ENCODE measurements at places on chromosomes 5 and 9. TPM values are rescaled to one million over a fixed set of nuclear protein-coding genes. Genes with fewer than 3 reads are reported as not detected.

The CERT1 gene
- polyA plus RNA-seq, result 31.0 TPM

The STPG3 gene
- not detected for polyA plus RNA-seq

The UBTD2 gene
- 29.2 TPM for polyA plus RNA-seq

The CDH9 gene
- not detected for polyA plus RNA-seq

The SV2C gene
- 0.13 TPM for polyA plus RNA-seq

The ENTPD2 gene
- 0.32 TPM for polyA plus RNA-seq

The POLK gene
- 9.3 TPM for polyA plus RNA-seq

The RGS7BP gene
- polyA plus RNA-seq, result 5.8 TPM

The NIM1K gene
- polyA plus RNA-seq, result 0.47 TPM

The PCDHB10 gene
- 3.4 TPM for polyA plus RNA-seq

The KIF12 gene
- 0.54 TPM for polyA plus RNA-seq

The DMRT2 gene
- polyA plus RNA-seq, result not detected

The CORO2A gene
- 0.33 TPM for polyA plus RNA-seq

The FOXI1 gene
- polyA plus RNA-seq, result not detected

The MED22 gene
- polyA plus RNA-seq, result 24.5 TPM

The COL15A1 gene
- polyA plus RNA-seq, result 28.9 TPM

The MZB1 gene
- 0.91 TPM for polyA plus RNA-seq

The ANKDD1B gene
- 0.34 TPM for polyA plus RNA-seq

The ORM2 gene
- polyA plus RNA-seq, result 0.52 TPM

The TMED9 gene
- polyA plus RNA-seq, result 80.3 TPM

The ZNF79 gene
- polyA plus RNA-seq, result 8.1 TPM

The SELENOP gene
- polyA plus RNA-seq, result 528 TPM

The EQTN gene
- 1.0 TPM for polyA plus RNA-seq

The PCDHA11 gene
- 0.08 TPM for polyA plus RNA-seq

The SLC25A48 gene
- polyA plus RNA-seq, result not detected

The CDH12 gene
- 0.05 TPM for polyA plus RNA-seq

The FLT4 gene
- polyA plus RNA-seq, result 3.3 TPM

The POLR3G gene
- 1.8 TPM for polyA plus RNA-seq

The MAMDC2 gene
- 96.6 TPM for polyA plus RNA-seq

The GFPT2 gene
- polyA plus RNA-seq, result 18.5 TPM

The OTULINL gene
- 5.6 TPM for polyA plus RNA-seq

The SOX30 gene
- 0.11 TPM for polyA plus RNA-seq

The ZNF367 gene
- polyA plus RNA-seq, result 1.1 TPM

The SLC36A2 gene
- polyA plus RNA-seq, result not detected

The CPEB4 gene
- 7.2 TPM for polyA plus RNA-seq

The CARTPT gene
- polyA plus RNA-seq, result not detected
